ENCODE measurements at places on chromosomes 1 and 21. TPM values are rescaled to one million over a fixed set of nuclear protein-coding genes. Genes with fewer than 3 reads are reported as not detected.

DNA sequence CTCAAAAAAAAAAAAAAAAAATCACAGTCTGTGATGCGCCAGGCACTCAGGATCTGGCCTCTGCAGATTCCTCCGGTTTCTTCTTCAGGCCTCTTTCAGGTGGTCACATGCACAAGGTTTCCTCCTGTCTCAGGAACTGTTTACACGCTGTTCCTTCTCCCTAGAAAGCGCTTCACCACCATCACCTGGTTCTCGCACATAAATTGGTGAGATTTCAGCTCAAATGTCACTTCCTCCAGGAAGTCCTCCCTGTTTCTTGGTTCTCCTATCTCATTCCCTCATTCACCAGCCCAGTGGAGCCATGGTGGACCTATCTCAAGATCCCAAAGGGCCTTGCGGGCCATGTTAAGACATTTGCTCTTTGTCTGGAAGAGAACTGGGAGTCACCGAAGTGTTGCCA is 26.7 kb downstream of the HMGN2 start:
- no peak overlapping the region for H3K27ac ChIP-seq
- H3K27me3 ChIP-seq, result no peaks in the 10 kb centered on the region
- H3K4me3 ChIP-seq, result no peak overlapping the region

DNA sequence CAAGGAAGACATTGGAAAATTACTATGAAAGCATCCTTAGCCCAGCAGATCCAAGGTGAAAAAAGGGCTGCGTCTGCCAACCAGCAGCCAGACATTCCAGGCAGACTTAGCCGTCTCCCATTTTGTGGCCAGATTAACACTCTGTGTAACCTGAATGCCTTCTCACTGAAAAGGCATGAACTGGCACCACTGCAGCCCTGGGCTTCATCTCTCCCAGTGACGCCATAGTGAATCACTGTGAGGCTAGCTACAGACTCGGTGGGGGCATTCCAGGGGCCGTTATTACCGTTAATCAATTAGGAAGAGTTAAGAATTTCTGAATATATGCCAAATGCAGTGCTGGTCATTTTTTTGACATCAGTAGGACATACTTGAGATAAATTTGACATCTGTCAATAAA is 627.4 kb downstream of the LMO4 start:
- H3K36me3 ChIP-seq, result no peaks in the 10 kb centered on the region
- no peaks in the 10 kb centered on the region for H3K27me3 ChIP-seq
- no peak overlapping the region for H3K4me3 ChIP-seq
- DNase-seq, result no peak
- no peak overlapping the region for H3K27ac ChIP-seq
- no peaks in the 10 kb centered on the region for H3K4me1 ChIP-seq

DNA sequence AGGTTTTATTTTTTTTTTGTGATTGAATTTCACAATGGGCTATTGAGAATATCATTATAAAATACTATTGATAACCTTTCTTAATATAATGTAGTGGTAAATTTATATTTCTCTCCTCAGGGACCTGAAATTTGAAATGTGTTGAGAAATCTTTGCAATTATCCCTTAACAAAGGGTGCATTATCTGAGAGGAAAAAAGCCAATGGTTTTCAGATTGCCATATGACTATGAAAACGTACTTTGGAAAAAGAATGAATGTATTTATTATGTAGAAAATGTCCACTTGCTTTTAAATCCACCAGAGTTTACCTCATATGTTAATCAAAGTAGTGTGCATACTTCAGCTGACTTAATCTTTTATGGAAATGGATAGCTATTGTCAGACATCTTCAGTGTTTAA is 441.1 kb downstream of the AMY1C start:
- no peak overlapping the region for H3K27ac ChIP-seq
- no peaks in the 10 kb centered on the region for H3K36me3 ChIP-seq
- no peak overlapping the region for H3K4me3 ChIP-seq
- DNase-seq, result no peak
- H3K4me1 ChIP-seq, result no peaks in the 10 kb centered on the region

DNA sequence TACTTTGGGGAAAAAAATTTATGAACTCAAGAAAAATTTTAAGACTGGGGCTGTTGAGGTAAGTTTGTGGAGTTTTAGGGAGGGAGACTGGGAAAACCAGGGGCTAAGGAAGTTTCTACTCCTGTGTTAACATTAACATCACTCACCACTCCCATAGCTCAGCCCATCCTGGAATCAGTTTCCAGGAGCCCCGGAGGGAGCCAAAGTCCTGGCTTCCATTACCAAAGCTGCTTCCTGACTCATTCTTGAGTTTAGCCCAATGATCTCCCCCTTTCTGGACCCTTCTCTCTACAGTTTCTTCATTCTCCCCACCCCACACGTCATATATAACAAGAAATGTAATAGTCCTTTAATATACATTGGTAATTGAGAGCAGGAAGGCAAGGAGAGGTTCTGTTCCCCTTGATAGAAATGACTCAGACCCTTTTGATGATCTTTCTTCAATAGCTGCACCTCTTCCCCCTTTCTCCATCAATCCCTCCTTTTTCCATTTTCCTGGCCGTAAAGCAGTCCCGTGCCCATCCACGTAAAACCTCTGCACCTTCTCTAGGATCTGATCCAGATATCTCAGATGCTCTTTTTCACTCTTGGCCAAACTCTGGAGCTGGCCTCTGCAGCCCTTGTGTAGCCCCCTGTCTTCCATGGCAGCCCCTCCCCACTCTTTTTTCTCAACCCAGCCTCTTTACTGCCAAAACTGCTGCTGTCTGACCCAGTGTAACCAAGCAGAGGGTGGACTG is 4.6 kb upstream of the PIAS3 start:
- no peaks in the 10 kb centered on the region for H3K36me3 ChIP-seq
- H3K27ac ChIP-seq, result no peak overlapping the region
- H3K4me3 ChIP-seq, result no peak overlapping the region
- H3K4me1 ChIP-seq, result no peaks in the 10 kb centered on the region
- H3K27me3 ChIP-seq, result no peaks in the 10 kb centered on the region
- DNase-seq, result no peak

DNA sequence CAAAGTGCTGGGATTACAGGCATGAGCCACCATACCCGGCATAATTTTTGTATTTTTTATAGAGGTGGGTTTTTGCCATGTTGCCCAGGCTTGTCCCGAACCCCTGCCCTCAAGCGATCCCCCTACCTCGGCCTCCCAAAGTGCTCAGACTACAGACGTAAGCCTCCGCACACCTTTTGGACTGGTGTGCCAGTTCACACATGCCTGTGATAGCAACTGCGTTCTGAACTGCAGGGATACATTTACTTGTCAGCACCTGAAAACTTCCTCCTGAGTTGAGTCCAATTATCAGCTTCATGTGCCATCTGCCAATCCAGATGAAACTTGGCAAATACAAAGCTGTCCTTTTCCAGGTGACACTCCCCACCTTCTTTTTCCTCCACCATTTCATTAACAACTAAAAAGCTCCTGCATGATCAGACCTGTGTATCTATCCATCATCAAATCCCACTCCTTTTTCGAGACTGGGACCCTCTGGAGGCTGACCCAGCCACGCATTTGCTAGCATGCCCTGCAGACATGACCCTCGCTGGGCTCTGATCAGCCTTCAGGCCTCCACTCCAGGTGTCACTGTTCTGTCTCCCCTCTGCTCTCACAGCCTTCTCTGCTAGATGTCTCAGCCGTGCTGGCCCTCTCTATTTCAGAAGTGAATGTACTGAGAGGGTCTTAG is 2.1 kb upstream of the DEGS1 start:
- no peak for DNase-seq
- no peaks in the 10 kb centered on the region for H3K36me3 ChIP-seq
- no peak overlapping the region for H3K4me3 ChIP-seq
- peaks cover 14% of the 10 kb centered on the region for H3K4me1 ChIP-seq
- no peak overlapping the region for H3K27ac ChIP-seq
- no peaks in the 10 kb centered on the region for H3K27me3 ChIP-seq

DNA sequence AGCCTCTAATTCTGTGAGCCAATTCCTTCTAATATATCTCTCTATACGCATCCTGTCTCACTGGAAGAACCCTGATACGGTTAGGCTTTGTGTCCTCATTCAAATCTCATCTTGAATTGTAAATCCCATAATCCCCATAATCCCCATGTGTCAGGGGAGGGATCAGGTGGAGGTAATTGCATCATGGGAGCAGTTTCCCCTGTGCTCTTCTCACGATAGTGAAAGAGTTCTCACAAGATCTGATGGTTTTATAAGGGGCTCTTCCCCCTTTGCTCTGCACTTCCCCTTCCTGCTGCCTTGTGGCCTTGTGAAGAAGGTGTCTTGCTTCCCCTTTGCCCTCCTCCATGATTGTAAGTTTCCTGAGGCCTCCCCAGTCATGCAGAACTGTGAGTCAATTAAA is 116.1 kb downstream of the MRPS6 start:
- H3K4me1 ChIP-seq, result peaks cover 4% of the 10 kb centered on the region
- H3K27me3 ChIP-seq, result no peaks in the 10 kb centered on the region
- no peak for DNase-seq
- H3K27ac ChIP-seq, result no peak overlapping the region

DNA sequence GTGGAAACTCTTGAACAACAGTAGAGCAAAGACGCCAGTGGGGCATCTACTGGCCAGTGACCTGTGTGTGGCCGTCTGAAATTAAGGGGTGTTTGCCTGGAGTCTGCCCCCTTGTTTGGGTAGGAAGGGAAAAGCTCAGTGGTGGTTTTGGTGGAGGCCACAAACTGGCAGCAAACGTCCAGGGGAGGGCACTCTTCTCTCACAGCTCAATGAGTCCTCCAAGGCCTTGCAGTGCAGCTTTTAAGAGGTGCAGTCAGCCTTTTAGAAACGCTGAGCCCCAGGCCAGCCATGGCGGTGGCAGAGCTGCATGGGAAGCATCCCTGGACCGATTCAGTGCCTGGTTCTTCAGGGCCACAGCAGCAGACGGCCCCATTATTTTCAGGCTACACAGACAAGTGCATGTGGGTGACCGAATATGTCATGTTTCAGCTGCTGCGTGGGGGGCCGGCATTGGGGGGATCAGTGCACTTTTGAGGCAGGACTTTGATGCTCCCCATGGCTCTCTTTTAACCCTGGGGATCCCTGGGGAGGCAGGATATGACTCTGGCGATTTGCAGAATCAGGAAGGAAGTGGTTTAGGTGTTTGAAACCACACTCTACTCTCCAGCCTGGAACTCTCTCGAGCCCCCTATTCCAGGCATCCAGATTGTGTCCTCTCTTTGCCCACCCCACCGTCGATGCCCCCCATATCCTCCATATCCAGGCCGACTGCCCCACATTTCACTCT is 414.0 kb downstream of the PRDM2 start:
- DNase-seq, result no peak
- no peak overlapping the region for H3K27ac ChIP-seq
- no peaks in the 10 kb centered on the region for H3K36me3 ChIP-seq
- H3K27me3 ChIP-seq, result no peaks in the 10 kb centered on the region
- H3K4me1 ChIP-seq, result no peaks in the 10 kb centered on the region
- no peak overlapping the region for H3K4me3 ChIP-seq

KLHDC9 gene
- total RNA-seq, result 3.3 TPM

- peak within 1 kb of the TSS; percentile 84 for H3K4me3 ChIP-seq
- H3K4me1 ChIP-seq, result peaks cover 17% of the 10 kb centered on the region
- 0 out of 2 replicates have a peak, but pooled peaks cover 1% of the 10 kb centered on the region for H3K36me3 ChIP-seq
- peaks cover 13% of the 10 kb centered on the region for H3K27me3 ChIP-seq
- DNase-seq, result no peak
Measured at GRCh38 chr1:236142253-236143103, at the start of gene GPR137B. Gene GPR137B, plus strand, starts transcription at chr1:236142539. Its CDS starts 84 bp downstream, at chr1:236142623.

- H3K36me3 ChIP-seq, result no peaks in the 10 kb centered on the region
- H3K4me1 ChIP-seq, result peaks cover 31% of the 10 kb centered on the region
- H3K27ac ChIP-seq, result peak overlapping the region; percentile 35
- DNase-seq, result no peak
Measured at GRCh38 chr1:43766086-43766784, 58.9 kb downstream of the ST3GAL3 start.

DNA sequence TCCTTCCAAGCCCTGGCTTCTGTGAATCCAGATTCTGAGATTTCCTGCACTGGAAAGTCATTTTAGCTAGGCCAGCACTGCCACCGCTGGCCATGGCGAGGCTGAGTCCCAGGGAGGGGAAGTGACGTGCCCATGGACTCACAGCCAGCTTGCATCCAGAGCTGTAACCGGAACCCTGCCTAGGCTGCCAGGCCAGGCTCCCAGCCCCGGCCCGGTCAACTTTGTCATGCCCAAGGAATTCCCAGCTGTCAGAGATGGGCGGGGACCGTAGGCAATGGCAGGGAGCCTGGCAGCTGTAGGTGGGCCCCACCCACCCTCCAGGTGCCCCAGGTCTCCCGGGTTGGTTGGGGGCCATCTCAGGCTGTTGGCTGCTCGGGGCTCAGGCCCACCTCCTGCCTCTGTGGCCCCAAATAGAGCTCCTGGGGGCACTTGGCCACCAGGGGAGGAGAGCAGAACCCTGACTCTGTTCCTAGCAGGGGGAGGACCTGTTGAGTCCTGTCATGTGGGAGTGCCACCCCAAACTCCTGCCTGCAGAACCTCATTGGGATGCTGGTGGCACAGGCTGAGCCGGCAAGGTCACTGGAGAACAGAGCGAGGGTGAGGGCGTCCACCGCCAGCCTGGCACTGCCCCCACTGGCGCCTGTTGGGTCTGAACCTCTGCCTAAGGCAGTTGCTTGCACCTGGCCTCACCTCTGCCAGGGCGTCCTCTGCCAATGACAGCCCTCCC is 57.8 kb downstream of the FOXO6 start:
- no peaks in the 10 kb centered on the region for H3K36me3 ChIP-seq
- H3K4me1 ChIP-seq, result no peaks in the 10 kb centered on the region
- no peak overlapping the region for H3K27ac ChIP-seq
- DNase-seq, result no peak
- H3K27me3 ChIP-seq, result no peaks in the 10 kb centered on the region

GRCh38 chr1:41811051-41811795 is 107.5 kb downstream of the HIVEP3 start:
- H3K36me3 ChIP-seq, result no peaks in the 10 kb centered on the region
- H3K27me3 ChIP-seq, result no peaks in the 10 kb centered on the region
- H3K4me3 ChIP-seq, result no peak overlapping the region
- H3K4me1 ChIP-seq, result peaks cover 51% of the 10 kb centered on the region
- no peak for DNase-seq

DNA sequence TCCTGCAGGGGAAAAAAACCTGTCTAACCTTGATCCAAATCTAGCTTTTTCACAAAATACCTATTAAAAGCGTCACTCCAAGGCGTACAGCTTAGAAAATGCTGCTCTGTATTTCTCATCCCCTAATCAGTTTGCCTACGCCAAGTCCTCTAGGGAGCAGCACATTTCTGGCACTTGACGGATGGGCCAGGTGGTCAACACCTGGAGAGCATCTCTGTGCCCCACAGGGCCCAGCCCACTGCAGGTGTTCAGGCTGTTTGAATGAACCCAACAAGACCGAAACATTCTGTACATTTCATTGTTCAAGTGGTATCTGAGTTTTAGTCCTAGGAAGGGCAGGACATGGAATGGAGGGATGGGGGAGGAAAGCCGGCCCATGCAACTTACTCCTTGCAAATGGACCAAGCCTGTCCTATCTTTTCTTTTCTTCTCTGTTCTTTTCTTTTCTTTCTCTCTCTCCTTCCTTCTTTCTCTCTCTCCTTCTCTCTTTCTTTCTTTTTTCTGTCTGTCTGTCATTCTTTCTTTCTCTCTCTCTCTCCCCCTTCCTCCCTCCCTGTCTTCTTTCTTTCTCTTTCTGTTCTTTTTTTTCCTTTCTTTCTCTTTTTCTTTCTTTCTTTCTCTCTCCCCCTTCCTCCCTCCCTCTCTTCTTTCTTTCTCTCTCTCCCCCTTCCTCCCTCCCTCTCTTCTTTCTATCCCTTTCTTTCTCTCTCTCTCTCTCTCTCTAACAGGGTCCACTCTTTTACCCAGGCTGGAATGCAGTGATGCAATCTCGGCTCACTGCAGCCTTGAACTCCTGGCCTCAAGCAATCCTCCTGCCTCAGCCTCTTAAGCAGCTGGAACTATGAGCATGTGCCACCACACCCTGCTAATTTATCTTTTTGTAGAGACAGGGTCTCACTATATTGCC is 29.1 kb downstream of the IGFN1 start:
- H3K4me1 ChIP-seq, result no peaks in the 10 kb centered on the region
- DNase-seq, result no peak
- H3K36me3 ChIP-seq, result no peaks in the 10 kb centered on the region
- H3K27ac ChIP-seq, result no peak overlapping the region
- H3K27me3 ChIP-seq, result peaks cover 1% of the 10 kb centered on the region
- no peak overlapping the region for H3K4me3 ChIP-seq

All from GM12878 (cell line).